ENCODE measurements at places on chromosomes 13 and 19. TPM values are rescaled to one million over a fixed set of nuclear protein-coding genes. Genes with fewer than 3 reads are reported as not detected.

The CGB5 gene
- not detected for total RNA-seq

The INSR gene
- 62.6 TPM for total RNA-seq

The PRR20E gene
- total RNA-seq = not detected

The F10 gene
- 14.2 TPM for total RNA-seq

The PLVAP gene
- 283 TPM for total RNA-seq

The KLK12 gene
- total RNA-seq = not detected

The PROSER3 gene
- 29.4 TPM for total RNA-seq
